ENCODE measurements at places on chromosomes 13 and 19. TPM values are rescaled to one million over a fixed set of nuclear protein-coding genes. Genes with fewer than 3 reads are reported as not detected.

- H3K27ac ChIP-seq, result no peak overlapping the region
- H3K4me3 ChIP-seq, result no peak overlapping the region
- no peaks in the 10 kb centered on the region for H3K36me3 ChIP-seq
- no peak for DNase-seq
- H3K4me1 ChIP-seq, result no peaks in the 10 kb centered on the region
- H3K27me3 ChIP-seq, result no peaks in the 10 kb centered on the region
These were observed 210.8 kb downstream of the DCT start for GRCh38 chr13:94268661-94269060.

GRCh38 chr19:641702-642101 is 2.0 kb downstream of the FGF22 start:
- H3K36me3 ChIP-seq, result no peaks in the 10 kb centered on the region
- no peak overlapping the region for H3K4me3 ChIP-seq

GRCh38 chr19:13033244-13033643 is 38.0 kb downstream of the NFIX start:
- H3K27me3 ChIP-seq, result peaks cover 100% of the 10 kb centered on the region
- H3K27ac ChIP-seq, result no peak overlapping the region
- DNase-seq, result no peak
- no peaks in the 10 kb centered on the region for H3K4me1 ChIP-seq

DNA sequence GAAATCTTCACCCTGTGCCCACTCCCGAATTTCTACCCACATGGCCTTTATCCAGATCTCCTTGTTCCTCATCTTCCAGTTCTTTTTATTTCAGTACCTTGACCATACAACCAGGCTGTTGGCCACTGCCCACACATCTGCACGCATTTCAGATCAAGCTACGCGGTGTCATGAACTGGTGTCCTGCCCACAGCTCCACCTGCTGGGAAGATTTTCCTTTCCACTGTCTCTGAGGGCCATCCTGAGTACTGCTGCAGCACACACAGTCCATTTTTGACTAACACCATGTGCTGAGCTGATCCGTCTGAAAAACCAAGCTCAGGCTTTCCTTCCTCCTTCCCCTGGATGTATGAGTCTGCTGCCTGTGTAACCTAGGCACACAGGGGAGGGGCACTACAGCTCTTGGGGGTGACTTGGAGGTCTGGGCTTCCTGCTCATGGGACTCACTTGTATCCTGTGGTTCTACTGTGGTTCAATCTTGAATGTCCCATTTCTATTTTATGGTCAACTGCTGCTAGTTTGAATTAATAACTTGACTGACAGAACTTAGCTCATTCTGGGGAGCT is 71.9 kb downstream of the WASF3 start:
- no peak overlapping the region for H3K4me3 ChIP-seq
- no peaks in the 10 kb centered on the region for H3K4me1 ChIP-seq
- H3K27me3 ChIP-seq, result no peaks in the 10 kb centered on the region
- no peaks in the 10 kb centered on the region for H3K36me3 ChIP-seq
- DNase-seq, result no peak

DNA sequence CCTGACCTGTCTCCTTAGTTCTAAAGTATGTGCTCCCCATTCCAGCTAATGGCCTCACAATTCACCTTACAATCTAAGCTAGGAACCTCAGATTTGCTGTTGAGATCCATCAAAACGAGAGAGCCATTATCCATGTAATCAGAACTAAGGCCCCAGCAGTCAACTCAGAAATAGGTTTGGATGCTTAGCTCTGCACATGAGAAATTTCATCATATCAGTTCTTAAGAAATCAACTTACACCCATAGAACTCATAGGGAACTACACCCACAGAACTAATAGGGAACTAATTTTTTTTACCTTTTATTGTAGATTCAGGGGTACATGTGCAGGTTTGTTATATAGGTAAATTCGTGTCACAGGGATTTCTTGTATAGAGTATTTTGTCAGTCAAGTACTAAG is 28.7 kb downstream of the CYSLTR2 start:
- DNase-seq, result no peak
- H3K36me3 ChIP-seq, result no peaks in the 10 kb centered on the region
- H3K4me3 ChIP-seq, result no peak overlapping the region
- peaks cover 4% of the 10 kb centered on the region for H3K4me1 ChIP-seq
- no peak overlapping the region for H3K27ac ChIP-seq

- peaks cover 46% of the 10 kb centered on the region for H3K36me3 ChIP-seq
- DNase-seq, result no peak
- H3K27me3 ChIP-seq, result no peaks in the 10 kb centered on the region
- H3K4me3 ChIP-seq, result no peak overlapping the region
- no peaks in the 10 kb centered on the region for H3K4me1 ChIP-seq
- no peak overlapping the region for H3K27ac ChIP-seq
These were observed 9.7 kb downstream of the DEDD2 start for GRCh38 chr19:42207767-42208271.

DNA sequence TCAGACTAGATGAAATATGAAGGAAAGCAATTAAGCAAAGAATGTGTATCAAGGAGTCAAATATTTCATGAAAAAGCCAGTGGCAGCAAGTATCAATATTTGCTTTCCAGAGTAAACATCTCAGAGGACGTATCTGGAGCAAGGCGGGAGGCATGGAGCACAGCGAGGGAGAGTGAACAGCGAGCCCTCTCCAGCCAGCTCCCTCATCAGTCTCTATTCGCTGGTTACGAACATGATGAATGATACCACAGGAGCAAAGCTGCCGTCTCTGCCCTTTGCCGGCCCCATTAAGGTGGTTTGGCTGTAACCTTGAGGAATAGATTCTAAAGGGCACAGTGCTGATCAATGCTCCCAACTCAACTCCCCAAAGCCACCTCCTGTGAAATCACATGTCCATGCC is 95.8 kb downstream of the CCNA1 start:
- H3K4me3 ChIP-seq, result no peak overlapping the region
- H3K27me3 ChIP-seq, result no peaks in the 10 kb centered on the region
- H3K4me1 ChIP-seq, result no peaks in the 10 kb centered on the region
- no peaks in the 10 kb centered on the region for H3K36me3 ChIP-seq
- no peak for DNase-seq
- H3K27ac ChIP-seq, result no peak overlapping the region

GRCh38 chr13:75383064-75383715 is 98.8 kb downstream of the TBC1D4 start:
- H3K36me3 ChIP-seq, result no peaks in the 10 kb centered on the region
- H3K27me3 ChIP-seq, result no peaks in the 10 kb centered on the region
- peaks cover 21% of the 10 kb centered on the region for H3K4me1 ChIP-seq

GRCh38 chr19:4102339-4103079 is 21.4 kb downstream of the MAP2K2 start:
- no peak overlapping the region for H3K4me3 ChIP-seq
- H3K36me3 ChIP-seq, result peaks cover 15% of the 10 kb centered on the region
- no peak for DNase-seq
- no peaks in the 10 kb centered on the region for H3K4me1 ChIP-seq

- no peak for DNase-seq
- H3K4me1 ChIP-seq, result peaks cover 26% of the 10 kb centered on the region
- peak overlapping the region; percentile 87 for H3K27ac ChIP-seq
- H3K27me3 ChIP-seq, result no peaks in the 10 kb centered on the region
These were observed 366.9 kb downstream of the KLF12 start for GRCh38 chr13:73767191-73767741.

The CBLC gene
- total RNA-seq, result not detected

The AP2A1 gene
- 153 TPM for total RNA-seq

The KPTN gene
- 10.4 TPM for total RNA-seq

The ZNF135 gene
- 14.0 TPM for total RNA-seq

DNA sequence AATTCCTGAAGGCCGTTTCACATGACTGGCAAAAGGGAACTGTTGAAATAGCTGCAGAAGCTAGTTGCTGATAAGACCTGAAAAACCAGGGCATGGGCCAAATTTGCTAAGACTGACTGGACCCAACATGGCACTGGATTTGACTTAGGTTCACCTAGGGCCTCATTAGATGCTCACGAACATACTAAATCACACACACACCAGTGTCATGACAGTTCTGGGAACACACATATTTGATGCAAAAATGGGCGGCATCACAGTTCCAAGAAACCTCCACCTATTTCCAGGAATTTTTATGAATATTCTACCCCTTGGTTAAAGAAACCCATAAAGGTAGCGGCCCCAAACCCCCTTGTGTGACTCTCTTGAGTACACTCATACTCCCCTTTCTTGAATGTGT is 99.6 kb upstream of the OBI1 start:
- H3K4me1 ChIP-seq, result no peaks in the 10 kb centered on the region
- no peak overlapping the region for H3K27ac ChIP-seq
- no peaks in the 10 kb centered on the region for H3K36me3 ChIP-seq
- H3K4me3 ChIP-seq, result no peak overlapping the region

The APOE gene
- total RNA-seq, result 1,026 TPM

DNA sequence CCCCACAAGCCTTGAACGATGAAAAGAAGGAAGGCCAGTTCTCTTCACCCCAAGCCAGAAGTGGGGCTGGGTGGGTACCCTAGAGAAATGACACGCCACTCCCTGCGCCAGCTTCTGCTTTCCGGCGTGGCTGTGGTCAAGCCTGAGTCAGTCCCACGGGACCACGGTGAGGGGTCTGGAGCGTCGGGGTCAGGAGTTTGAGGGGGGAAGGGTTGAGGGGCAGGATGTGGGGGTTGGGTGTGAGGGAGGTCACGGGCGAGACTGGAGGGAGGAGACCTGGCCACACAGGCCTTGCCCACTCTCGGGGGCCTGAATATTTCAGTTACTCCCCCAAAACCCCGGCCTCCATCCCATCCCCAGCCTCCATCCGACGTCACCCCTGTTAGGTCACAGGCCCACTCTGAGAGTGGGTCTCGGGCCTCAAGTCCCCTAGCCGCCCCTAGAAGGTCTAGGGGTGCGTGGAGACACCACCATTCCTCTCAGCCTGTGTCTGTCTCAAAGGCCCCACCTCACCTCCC is 500 bp upstream of the IFI30 start:
- peaks cover 18% of the 10 kb centered on the region for H3K27me3 ChIP-seq
- H3K4me3 ChIP-seq, result no peak overlapping the region
- H3K36me3 ChIP-seq, result no peaks in the 10 kb centered on the region
- H3K4me1 ChIP-seq, result peaks cover 7% of the 10 kb centered on the region

The ZNF850 gene
- 27.8 TPM for total RNA-seq

DNA sequence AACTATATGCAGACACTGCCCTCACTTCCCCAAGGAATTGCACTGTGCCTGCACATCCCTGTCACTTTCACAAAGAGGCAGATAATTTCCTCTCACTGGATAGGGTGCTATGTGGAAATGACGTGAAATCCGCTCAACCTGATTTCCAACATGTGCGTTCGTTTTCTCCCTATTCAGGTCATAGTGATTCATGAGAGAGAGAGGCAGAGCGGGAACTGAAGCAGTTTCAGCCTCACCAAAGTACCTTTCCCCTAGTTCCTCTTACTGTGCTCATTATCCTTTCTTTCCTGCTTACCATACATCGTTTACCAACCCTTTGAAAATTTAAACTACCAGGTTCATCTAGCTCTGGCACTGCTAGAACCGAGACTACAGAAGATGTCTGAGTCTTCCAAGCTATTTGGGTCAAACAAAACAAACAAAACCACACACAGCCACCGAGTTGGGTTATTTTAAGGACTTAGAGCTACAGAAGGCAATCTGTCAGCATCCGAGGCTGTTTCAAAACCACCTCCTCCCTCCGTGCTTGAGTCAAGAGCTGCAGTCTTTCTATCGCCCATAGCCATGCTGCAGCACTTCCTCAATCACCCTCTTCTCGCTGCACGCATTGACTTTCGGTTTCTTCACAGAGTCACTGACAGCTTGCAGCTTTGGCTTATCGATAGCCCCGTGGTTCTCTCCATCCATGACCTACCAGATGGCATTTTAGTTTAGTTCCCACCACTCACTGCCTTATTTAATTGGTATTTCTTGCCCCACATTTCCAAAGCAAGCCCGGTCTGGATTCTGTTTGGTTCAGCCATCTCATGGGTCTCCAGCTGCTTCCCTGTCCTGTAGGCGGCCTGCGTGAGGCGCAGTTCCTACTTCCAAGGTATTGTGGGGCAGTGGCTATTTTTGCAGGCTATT is 1395.8 kb downstream of the EFNB2 start:
- no peaks in the 10 kb centered on the region for H3K27me3 ChIP-seq
- H3K27ac ChIP-seq, result no peak overlapping the region
- DNase-seq, result peak; percentile 13
- H3K4me1 ChIP-seq, result no peaks in the 10 kb centered on the region

- no peaks in the 10 kb centered on the region for H3K4me1 ChIP-seq
- H3K4me3 ChIP-seq, result no peak overlapping the region
- no peaks in the 10 kb centered on the region for H3K36me3 ChIP-seq
- no peaks in the 10 kb centered on the region for H3K27me3 ChIP-seq
These were observed 18.0 kb upstream of the PNMA8B start for GRCh38 chr19:46513461-46514236.

- H3K4me3 ChIP-seq, result no peak overlapping the region
- H3K27me3 ChIP-seq, result no peaks in the 10 kb centered on the region
These were observed 75.9 kb downstream of the TNFSF11 start for GRCh38 chr13:42649831-42650230.

DNA sequence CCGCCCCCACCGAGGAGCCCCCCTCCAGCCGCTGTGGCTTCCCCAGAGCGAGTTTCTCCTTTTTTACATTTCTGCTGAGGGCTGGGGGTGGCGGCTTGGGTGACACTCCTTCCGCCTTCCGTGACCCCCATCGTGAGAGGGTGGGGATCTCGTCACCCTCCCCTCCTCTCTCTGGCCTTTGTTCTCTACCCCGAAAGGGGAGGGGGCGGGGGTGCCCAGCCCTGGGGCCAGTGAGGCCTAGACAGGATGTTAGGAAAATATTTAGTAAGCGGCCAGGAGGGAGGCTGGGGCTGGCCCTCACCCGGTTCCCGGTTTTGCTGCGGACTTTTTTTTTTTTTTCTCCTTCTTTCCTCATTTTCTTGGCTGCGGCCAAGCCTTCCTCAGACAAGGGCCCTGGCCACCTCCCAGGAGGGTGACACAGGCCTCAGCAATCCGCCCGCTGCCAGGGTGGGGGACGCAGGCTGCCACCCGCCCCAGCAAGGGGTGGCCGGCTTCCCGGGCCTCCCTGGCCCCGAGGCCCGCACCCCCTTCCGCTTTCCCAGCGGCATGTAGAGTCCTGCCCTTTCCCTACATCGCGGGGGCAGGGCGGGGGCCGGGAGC is 3.9 kb downstream of the MIDN start:
- peaks cover 11% of the 10 kb centered on the region for H3K4me1 ChIP-seq
- peak overlapping the region; percentile 92 for H3K4me3 ChIP-seq
- peaks cover 35% of the 10 kb centered on the region for H3K36me3 ChIP-seq
- peak overlapping the region; percentile 91 for H3K27ac ChIP-seq

The SELENOV gene
- total RNA-seq, result 2.0 TPM

The CACNG8 gene
- total RNA-seq, result 1.4 TPM

The CLEC4M gene
- not detected for total RNA-seq

The USHBP1 gene
- total RNA-seq, result 0.39 TPM

The FXYD7 gene
- 2.6 TPM for total RNA-seq
